Posterior vena cava (tissue), 2 donors: ENCODE measurements at places on chromosomes 13 and 19. TPM values are rescaled to one million over a fixed set of nuclear protein-coding genes. Genes with fewer than 3 reads are reported as not detected.

FOXA3 gene
- not detected for total RNA-seq

CPB2 gene
- total RNA-seq, result not detected

MEIOSIN gene
- not detected for total RNA-seq

PEX11G gene
- total RNA-seq, result 2.7 TPM

C19orf18 gene
- total RNA-seq, result 1.0 TPM

HS6ST3 gene
- 5.0 TPM for total RNA-seq

PTOV1 gene
- total RNA-seq, result 78.7 TPM

KLHL1 gene
- not detected for total RNA-seq

- DNase-seq, result no peak
Measured at GRCh38 chr13:71624653-71625600, 242.1 kb downstream of the DACH1 start.

- no peak for DNase-seq
Measured at GRCh38 chr19:54399189-54399588, 16.1 kb upstream of the TTYH1 start.

DNA sequence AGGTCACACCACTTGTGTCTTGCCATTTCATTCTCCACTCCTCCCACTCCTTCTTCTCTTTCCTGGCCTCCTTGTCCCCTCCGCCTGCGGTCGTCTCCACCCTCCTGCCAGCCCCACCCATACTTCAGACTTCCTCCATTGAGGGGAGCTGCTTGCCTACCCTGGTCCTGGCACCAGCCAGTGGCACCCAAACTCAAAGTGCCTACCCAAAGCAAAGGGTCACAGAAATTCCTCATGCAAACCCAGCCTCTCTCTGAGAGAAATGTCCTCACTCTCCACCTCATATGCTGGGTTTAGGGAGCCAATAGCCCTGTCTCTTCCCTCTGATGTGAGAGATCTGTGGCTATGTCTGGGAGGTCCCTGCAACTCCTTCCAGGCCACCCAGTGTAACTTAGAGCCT is 109.6 kb downstream of the TEX26 start:
- DNase-seq, result no peak

DNA sequence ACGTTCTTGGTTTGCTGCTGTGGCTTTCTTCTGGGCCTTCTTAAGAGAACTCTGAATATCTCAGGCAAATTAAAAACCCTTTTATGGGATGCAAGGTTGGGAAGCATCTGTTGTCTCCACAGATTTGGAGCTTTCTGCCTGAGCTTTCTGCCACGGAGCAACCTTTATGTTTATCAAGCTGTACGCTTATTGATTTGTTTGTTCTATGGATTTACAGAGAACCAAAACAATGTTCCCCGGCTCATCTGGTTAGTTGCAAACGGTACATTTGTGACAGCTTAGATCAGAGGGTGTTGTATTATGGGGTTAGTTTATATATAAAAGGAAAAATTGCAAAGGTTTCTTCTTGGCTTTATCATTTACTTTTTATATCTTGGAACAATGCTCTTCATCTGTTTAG is 479.6 kb downstream of the DIAPH3 start:
- DNase-seq, result no peak

DNA sequence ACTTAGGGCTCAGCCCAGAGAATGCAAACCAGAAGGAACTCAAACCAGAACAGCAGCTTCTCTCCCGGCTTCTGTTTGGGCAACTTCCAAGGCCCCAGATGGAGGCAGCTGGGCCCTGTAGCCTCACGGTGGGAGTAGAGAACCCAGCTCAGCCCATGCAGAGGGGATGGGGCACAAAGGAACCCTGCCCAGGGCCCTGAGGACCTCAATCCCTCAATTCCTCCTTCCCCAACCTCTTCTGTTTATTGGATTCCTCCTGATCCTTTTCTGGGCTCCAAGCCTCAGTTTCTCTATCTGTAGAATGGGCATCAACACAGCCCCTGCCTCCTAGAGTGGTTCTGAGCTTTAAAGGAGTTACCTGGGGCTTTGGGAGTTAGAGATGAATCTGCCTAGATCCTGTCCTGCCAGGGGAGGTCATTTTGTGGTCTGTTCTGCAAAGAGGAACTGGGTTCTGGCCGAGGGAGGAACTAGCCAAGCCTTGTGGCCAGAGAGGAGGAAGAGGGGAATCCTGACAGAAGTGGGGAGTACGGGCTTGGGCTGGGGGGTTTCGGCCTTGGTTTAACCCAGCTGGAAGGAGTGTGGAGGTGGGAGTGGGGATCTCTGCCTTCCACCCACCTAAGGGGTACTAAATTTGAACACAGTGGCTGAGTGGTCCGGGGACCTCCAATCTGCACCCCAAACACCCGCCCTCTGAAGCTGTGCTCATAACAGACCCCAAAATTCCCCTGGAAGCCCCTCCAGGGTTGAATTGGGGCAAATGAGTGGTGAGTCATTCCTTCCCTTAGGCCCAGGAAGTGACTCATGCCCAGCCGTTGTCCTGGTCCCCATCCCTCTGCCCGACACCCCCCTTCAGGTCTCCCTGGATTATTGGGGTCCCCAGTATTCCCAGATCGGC is 2.7 kb downstream of the ADGRE5 start:
- no peak for DNase-seq

DNA sequence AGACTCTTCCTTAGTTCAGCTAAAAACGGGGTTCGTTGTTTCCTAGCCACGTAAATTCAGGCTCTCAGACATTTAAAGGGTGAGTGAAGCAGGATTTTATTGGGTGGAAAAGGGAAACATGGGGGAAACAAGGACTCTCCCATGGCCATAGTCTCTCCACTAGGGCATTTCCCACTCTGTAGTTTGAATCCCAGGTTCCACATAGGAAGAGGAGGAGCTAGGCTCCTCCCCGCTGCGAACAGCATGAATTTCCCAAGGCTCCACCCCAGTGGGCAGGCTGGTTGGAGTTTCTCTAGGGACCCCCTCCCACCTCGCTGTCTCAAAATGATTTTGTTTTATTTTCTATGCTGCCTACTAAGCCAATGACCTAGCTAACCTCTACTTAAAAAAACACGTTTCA is 2170.8 kb upstream of the PCDH20 start:
- DNase-seq, result no peak

- no peak for DNase-seq
Measured at GRCh38 chr13:38979891-38980749, 10.5 kb downstream of the STOML3 start.

- no peak for DNase-seq
Measured at GRCh38 chr19:19594381-19594780, 24.1 kb downstream of the PBX4 start.

- DNase-seq, result no peak
Measured at GRCh38 chr19:40688309-40688708, 2.1 kb downstream of the NUMBL start.

DNA sequence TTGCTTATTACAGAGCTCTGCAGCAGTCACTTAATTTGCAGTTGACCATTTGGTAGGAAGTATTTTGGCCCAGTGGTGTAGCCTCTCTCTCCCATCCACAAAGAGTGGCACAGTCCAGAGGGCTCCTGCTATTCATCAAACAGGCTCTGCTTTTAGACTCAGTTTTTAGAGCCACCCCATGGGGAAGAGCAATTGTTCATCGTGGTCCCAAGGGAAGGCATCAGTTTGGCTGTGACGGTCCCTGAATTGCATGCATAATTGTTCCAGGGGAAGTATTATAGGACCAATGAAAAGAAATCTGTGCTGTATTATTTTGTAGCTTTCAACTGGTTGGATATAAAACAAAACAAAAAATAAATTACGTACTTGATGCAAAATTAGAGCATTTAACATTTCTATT is 799.0 kb downstream of the DACH1 start:
- DNase-seq, result no peak

DNA sequence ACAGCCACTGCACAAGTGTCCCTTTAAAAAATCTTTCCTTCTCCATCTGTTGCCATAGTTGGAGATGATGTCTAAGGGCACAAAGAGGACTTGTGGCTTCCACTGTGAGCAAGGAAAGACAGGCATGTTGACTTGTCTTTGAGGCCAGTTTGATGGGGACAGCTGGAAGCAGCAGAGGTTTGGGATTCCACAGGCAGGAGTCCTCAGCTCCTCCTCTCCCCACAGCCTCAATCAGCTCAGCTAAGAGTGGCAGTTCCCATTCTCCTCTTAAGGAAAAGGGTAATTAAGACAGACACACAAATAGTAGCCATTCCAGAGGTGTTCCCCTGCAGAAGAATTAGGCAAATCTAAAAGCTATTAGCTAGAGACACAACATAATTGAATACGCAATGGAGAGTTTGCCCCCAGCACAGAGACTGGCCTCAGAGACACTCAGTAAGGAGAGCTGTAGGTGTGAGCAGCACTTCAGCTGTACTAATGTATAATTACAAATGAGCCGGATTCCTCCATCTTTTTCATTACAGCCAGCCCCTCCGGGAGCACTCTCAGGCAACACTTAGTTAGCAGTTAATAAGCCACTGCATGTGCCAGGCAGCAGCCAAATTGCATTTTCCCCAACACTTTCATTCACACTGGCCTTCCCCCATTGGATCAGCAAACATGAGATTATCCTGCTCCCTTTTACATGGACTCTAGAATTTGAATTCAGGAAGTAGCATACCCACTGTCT is 434.0 kb downstream of the FOXO1 start:
- DNase-seq, result no peak

- no peak for DNase-seq
Measured at GRCh38 chr13:51674276-51674675, 90.0 kb downstream of the WDFY2 start.

GRCh38 chr19:10393137-10393536 is 10.2 kb downstream of the CDC37 start:
- DNase-seq, result no peak

DNA sequence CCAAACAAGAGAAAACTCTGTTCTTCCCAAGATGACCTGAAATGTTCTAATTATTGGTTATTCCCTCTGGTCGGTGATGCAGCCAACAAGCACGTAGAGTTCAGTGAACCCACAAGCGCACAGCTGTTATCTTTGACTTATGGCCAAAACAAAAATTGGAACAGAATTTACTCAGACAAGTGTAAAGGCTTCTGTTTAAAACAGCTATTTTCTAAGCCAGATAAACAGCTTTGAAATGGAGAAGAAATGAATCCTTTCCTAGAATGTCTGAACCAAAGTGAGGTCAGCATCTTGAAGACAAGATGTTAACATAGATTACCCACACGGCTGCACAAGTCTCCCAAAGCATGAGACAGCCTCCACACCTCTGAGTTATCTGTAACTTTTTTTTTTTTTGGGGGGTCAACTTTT is 669.2 kb downstream of the DIAPH3 start:
- no peak for DNase-seq

DNA sequence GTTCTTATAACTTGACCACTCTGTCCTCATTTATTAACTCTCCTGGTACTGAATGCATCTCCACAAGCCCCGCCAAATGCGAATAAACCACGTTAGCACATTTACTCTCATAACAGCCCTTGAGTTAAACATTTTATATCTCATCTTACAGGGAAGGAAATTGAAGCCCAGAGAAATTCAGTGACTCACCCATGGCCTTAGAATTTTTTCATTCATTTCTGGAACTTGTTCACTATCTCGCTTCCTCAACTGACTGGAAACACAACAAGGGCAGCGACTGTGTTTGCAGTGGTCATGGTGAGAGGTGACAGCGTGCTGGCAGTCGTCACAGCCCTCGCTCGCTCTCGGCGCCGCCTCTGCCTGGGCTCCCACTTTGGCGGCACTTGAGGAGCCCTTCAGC is 39.5 kb downstream of the SERP2 start:
- DNase-seq, result no peak

- DNase-seq, result no peak
Measured at GRCh38 chr13:39577838-39578491, 25.0 kb downstream of the LHFPL6 start.
